ENCODE measurements at places on chromosomes 1 and 21.

- DNase-seq, result no peak
Observed at GRCh38 chr1:17405898-17406759, 33.3 kb downstream of the RCC2 start.

DNA sequence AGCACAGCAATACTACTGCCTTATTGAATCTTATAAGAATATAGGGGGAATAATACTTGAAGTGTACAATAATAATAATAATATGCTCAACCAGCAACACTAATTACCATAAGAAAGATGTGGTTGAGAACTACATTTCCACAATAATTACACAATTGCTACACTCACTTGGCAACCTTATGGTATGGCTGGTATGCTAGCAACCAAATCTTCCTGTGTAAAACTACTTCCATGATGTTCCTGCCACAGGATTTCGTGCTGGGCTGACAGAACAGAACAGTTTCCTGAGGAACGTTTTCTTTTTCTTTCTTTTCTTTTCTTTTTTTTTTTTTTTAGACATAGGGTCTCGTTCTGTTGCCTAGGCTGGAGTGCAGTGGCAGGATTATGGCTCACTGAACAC is 50.6 kb downstream of the KIF26B start:
- DNase-seq, result no peak

DNA sequence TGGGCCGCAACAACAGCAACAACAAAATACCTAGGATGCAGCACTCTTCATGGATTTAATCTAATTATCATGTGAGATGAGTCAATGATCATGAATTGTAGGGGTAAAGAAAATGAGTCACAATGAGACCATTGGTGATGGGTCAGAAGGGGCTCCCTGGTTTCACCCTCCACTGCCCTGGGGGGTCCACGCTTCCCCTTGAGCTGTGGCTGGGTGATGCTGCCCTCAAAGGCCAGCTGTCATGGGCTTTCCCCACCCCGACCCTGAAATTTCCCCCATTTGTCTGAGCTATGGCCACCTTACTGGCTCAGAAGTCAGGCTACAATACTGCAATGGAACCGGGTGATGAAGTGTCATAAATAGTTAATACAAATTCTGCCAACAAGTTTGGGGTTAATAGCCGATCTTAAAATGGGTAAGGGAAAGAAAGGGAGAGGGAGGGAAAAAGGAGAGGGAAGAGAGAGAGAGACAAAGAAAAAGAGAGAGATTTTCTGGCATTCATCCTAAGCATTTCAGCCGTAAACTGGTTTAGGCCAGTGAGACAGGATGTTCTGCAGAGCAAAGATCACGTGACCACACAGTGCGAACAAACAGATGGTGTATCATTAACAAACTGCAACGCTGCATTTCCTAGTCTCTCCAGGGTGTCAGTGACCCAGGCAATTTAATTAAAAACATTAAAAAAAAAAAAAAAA is 143.4 kb upstream of the ERRFI1 start:
- no peak for DNase-seq

DNA sequence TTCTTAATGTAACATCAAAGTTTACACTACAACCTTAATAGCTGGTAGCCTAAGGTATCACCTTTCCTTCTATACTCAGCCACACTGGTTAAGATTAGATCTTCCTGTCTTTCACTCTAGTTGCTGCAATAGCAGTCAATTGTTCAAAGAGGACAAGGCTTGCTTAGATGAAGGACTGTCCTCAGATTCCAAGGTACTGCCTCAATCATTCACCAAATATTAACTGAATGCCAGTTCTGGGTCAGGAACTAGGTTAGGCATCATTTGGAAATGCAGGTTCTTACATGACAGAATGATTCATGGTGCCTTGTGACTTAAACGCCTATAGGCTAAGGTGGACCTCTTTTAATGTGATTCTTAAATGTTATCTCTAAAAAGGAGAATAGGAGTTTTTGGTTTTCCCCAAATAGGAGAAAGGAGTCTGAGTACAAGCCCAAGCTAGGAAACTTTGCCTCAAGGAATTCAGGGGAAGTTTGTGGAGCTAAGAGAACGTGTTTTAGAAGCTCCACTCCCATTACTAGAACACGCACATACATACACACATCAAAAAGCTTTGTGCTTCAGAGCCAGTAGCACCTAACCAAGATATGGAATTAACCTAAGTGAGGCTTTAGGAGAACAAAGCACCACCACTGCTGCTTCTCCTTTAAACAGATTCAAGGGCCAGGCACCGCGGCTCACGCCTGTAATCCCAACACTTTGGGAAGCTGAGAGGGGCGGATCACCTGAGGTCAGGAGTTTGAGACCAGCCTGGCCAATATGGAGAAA is 8.5 kb upstream of the WDR47 start:
- DNase-seq, result no peak

GRCh38 chr1:47523835-47524215 is 86.0 kb downstream of the FOXD2 start:
- DNase-seq, result no peak

DNA sequence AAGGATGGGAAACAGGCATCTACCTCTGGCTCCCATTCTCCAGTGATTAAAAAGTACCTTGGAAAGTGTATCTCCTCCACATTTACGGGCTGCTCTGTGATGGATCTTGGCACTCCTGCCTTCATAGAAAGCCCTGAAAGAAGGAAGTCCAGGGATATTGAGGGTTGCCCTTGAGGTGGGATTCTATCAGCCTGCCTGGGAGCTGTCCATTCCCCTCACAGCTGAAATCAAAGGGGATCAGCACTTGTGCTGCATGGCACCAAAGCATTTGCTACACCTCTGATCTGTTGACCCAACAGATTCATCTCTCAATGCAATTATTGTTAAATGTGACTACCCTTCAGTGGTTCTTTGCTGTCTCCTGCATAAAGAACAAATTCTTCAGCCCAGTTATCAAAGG is 442.0 kb upstream of the RUNX1 start:
- DNase-seq, result no peak

DNA sequence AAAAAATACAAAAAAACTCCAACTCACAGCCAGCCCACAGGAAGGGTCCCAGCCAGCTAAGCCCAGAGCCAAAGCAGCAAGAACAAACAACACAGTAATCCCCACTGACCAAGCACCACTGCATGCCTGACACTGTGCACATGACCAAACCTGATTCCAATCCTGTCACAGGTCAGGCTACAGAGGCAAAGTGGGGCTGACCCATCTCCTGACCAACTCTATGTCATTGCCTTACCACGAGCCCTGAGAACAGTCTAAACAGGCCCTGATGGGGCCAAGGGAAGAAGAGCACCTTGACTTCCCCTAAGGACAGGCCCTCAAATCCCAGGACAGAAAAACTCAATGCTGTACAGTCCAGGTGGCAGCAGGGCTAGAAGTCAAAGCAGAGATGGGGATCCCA is 2.4 kb downstream of the LSS start:
- no peak for DNase-seq

DNA sequence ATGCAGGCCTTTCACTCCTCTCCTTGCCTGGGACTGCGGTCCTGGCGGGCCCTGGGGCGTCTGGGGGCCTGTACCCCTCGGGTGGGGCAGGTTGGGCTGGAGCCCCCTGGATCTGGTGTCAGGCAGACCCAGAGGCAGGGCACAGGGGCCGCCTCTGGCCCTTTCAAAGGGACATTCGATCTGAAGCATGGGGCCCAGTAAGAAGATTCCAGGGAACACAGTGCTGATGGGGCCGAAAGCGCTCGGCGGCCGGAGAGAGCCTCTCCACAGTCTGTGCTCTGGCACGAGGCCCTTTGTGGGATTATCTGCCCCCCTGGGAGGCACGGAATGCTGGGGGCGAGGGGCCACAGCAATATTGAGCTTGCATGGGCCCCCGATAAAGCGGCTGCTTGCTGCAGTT is 15.2 kb downstream of the PRDM16 start:
- no peak for DNase-seq
